ENCODE measurements at places on chromosomes 13 and 19.
A peak's percentile ranks its signal among the peaks of the same experiment; 100 is the strongest.

DNA sequence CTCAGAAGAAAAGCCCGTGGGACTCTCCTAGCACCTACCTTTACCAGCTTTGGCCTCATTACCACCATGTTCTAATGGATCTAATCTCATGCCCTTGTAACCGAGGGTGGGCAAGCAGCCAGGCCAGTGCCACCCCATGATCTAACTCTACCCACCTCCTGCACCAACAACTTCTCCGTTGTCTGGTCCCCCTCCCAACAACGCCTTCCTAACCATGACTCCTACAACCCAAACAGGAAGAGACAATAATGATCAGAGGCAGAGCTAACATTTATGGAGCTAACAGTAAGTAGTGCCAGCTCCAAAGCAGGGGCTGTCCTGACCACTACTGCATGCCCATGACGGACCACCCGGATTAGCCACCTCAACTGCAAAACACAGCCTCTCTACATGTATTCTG, 3.5 kb downstream of the USP12 start:
- no peak for DNase-seq

- no peak for DNase-seq
These were observed 72.8 kb downstream of the CCDC70 start for GRCh38 chr13:51934461-51935087.

GRCh38 chr13:97141564-97142005, 80.5 kb upstream of the MBNL2 start:
- DNase-seq = no peak

- DNase-seq = no peak
These were observed 49.6 kb upstream of the OLFM4 start for GRCh38 chr13:52978989-52979388.

DNA sequence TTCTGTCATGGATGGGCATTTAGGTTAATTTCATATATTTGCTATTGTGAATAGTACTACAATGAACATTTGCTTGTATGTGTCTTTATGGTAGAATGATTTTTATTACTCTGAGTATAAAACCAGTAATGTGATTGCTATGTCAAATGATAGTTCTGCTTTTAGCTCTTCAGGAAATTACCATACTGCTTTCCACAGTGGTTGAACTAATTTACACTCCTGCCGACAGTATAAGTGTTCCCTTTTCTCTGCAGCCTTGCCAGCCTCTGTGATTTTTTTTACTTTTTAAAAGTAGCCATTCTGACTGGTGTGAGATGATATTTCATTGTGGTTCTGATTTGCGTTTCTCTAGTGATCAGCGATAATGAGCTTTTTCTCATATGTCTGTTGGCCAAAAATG, 6.5 kb downstream of the SIGLEC7 start:
- DNase-seq = no peak

DNA sequence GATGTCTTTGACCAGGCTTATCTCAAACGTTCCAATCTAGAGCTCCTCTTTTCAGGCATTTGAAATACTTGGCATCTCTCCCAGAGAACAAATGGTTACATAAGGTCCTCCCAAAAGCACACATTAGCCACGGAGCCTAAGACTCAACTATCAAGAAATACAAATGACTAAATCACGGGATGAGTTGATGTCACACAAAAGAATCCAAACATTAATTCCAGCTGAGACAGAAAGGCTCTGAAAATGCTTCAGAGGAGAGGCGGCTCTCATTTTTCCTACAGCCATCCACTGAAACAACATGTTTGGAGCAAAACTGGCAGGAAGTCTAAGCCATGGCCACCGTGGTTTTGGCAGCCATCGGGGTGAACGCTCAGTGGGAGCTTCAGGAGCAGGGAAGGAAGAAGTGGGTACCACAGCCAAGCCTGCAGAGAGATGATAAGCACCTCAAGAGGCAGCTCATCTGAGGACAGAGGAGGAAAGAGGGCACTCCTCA, 122.5 kb downstream of the STK24 start:
- no peak for DNase-seq

DNA sequence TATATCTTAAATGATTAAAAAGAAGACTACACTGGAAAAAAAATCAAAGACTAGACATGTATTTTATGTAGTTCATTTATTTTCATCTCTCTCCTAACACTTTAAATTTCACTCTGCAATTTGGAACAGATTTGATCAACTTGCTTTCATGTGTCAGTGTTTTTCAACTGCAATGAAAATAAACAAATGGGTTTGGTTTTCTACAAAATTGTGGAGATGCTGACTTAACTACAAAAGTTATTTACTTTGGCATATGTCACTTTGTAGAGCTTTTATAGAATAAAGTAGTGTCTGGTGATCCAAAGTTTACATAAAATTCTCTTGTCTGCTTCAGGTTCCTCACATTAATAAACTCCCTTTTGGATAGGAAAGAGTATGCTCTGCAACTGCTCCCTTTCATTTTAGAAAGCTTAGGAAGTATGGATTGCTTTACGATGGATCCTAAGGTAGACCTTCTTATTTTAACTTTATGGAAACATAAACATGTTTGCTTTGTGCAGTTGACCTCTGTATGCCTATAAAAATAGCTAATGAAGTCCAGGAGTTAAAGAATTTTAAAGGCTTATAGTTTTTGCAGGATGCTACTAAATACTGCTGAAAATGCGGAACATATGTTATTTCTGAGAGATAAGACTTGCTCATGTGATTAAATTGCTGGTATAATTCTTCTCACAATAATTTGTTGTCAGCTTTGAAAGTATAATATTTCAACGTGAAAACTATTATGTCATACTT, 815.9 kb downstream of the PCDH9 start:
- no peak for DNase-seq

- DNase-seq = no peak
These were observed 399 bp upstream of the SPTBN4 start for GRCh38 chr19:40466219-40466984.

GRCh38 chr13:50389726-50390125, 374.5 kb downstream of the KCNRG start:
- DNase-seq = peak; percentile 43

Data from NCI-H2081 treated with DMSO at 0.1 percent for 48 hours (cell line).